ENCODE measurements at places on chromosomes 2 and 18. TPM values are rescaled to one million over a fixed set of nuclear protein-coding genes. Genes with fewer than 3 reads are reported as not detected.

FAM228A gene
- 0.15 TPM for total RNA-seq

KCNJ13 gene
- not detected for total RNA-seq

SLC23A3 gene
- 0.37 TPM for total RNA-seq

CYS1 gene
- 3.0 TPM for total RNA-seq

LYG2 gene
- not detected for total RNA-seq

ERICH2 gene
- total RNA-seq = 1.2 TPM

SERPINB11 gene
- total RNA-seq = not detected

RUFY4 gene
- not detected for total RNA-seq

PMAIP1 gene
- 0.20 TPM for total RNA-seq

REG3G gene
- total RNA-seq = not detected

SLC66A3 gene
- 6.8 TPM for total RNA-seq

TANC1 gene
- total RNA-seq = 62.7 TPM

MYCN gene
- total RNA-seq = 0.45 TPM

ADRA2B gene
- total RNA-seq = 5.0 TPM

PLEKHH2 gene
- total RNA-seq = 1.1 TPM

GCKR gene
- not detected for total RNA-seq

ALK gene
- total RNA-seq = not detected

TBR1 gene
- total RNA-seq = not detected

HEATR5B gene
- 27.0 TPM for total RNA-seq

ACVR1C gene
- total RNA-seq = 0.32 TPM

Data from left ventricle myocardium superior (tissue), 1 donor.